Fibroblast of lung (primary cell): ENCODE measurements at places on chromosomes 12 and 14. TPM values are rescaled to one million over a fixed set of nuclear protein-coding genes. Genes with fewer than 3 reads are reported as not detected.
A peak's percentile ranks its signal among the peaks of the same experiment; 100 is the strongest.

Gene KERA
- total RNA-seq, result not detected in 2 replicates

Gene NANOG
- not detected in 2 replicates for total RNA-seq

Gene KRT77
- total RNA-seq, result not detected in 2 replicates

Gene UNC79
- total RNA-seq, result 0.17 and 0.26 TPM in 2 replicates

Gene GUCY2C
- not detected in 2 replicates for total RNA-seq

Gene KRT83
- total RNA-seq, result not detected in 2 replicates

Gene AKAP6
- 1.0 and 10.9 TPM in 2 replicates for total RNA-seq

Gene KRT3
- total RNA-seq, result not detected in 2 replicates

Gene CERS5
- total RNA-seq, result 36.7 and 51.0 TPM in 2 replicates

Gene SERPINA5
- total RNA-seq, result not detected in 2 replicates

Gene SERPINA10
- not detected in 2 replicates for total RNA-seq

Gene COCH
- total RNA-seq, result 0.33 and 0.51 TPM in 2 replicates

Gene DEGS2
- under 0.01 and 0.26 TPM in 2 replicates for total RNA-seq

GRCh38 chr14:62029569-62029924, 267.3 kb downstream of the SNAPC1 start:
- DNase-seq, result no peak

GRCh38 chr12:7935590-7936581, at the start of gene SLC2A3:
Gene SLC2A3 (minus strand): TSS chr12:7936187. CDS start chr12:7936034, 153 bp downstream.
- DNase-seq, result peak; percentile 96

GRCh38 chr12:85283560-85283959, 3.5 kb downstream of the ALX1 start:
- no peak for DNase-seq

DNA sequence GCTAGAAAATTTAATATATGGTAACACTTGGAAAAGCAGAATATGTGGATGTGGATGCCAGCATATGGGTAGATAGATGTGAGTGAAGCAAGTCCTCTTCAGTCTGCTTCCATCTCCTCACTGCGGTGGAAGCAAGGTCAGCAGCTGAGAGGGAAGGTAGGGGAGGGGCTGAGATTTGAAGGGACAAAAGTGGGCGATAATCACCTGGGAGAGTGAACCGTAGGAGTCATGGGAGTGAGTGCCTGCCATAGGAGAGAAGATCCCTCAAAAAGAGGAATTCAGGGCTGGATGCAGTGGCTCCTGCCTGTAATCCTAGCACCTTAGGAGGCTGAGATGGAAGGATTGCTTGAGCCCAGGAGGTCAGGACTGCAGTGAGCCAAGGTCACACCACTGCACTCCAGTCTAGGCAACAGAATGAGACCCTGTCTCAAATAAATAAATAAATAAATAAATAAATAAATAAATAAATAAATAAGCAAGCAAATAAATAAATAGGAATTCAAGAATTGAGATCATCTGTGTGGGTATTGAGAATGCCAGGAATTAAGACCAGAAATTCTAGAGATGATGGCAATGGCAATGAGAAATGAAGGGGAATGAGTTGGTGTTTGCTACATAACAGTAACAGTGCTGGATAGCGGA, 123.4 kb downstream of the BICD1 start:
- DNase-seq, result no peak

DNA sequence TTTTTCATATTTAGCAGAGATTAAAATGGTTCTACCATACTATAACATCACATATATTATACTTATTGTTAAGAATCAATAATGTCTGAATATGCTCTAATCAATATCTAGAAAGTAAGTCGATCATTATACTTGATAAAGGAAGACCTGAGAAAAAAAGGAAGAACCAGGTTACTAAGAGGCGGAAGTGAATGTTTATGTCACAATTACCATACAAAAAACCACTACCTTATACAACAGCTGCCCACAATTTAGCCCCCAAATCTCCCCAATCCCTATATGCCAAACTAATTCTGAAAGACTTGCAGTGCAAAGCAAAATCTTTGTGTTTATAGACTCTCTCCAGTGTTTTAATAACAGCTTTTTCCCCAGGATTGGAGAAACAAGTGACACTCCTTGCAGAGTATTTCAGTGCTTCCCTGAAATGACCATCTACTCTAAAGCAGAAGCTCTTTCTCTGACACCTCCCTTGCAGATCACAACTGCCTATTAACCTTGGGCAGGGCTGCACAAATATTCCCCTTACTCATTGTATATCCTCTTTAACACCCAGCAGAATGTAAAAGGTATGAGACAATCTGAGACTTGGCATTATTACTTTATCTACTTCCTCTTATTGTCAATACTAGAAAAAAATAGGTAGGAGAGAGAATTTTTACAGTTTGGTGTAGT, 12.7 kb upstream of the SLC2A3 start:
- DNase-seq, result no peak

GRCh38 chr12:46050805-46051204, 60.4 kb upstream of the SCAF11 start:
- no peak for DNase-seq

- peak; percentile 66 for DNase-seq
These were observed 170.6 kb downstream of the OTOGL start for GRCh38 chr12:80269803-80270552.

DNA sequence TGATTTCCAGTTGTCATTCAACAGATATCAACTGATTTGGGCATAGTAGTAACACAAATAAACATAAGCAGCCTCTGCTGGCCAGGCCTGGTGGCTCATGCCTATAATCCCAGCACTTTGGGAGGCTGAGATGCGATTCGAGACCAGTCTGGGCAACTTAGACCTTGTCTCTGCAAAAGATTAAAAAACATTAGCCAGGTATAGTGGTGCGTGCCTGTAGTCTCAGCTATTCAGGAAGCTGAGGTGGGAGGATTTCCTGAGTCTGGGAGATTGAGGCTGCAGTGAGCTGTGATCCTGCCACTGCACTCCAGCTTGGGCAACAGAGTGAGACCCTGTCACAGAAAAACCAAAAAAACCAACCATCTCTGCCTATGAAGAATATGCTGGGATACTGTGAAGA, 7.1 kb downstream of the METAP2 start:
- DNase-seq, result no peak

GRCh38 chr14:61474015-61474414, 152.6 kb downstream of the PRKCH start:
- DNase-seq, result no peak

DNA sequence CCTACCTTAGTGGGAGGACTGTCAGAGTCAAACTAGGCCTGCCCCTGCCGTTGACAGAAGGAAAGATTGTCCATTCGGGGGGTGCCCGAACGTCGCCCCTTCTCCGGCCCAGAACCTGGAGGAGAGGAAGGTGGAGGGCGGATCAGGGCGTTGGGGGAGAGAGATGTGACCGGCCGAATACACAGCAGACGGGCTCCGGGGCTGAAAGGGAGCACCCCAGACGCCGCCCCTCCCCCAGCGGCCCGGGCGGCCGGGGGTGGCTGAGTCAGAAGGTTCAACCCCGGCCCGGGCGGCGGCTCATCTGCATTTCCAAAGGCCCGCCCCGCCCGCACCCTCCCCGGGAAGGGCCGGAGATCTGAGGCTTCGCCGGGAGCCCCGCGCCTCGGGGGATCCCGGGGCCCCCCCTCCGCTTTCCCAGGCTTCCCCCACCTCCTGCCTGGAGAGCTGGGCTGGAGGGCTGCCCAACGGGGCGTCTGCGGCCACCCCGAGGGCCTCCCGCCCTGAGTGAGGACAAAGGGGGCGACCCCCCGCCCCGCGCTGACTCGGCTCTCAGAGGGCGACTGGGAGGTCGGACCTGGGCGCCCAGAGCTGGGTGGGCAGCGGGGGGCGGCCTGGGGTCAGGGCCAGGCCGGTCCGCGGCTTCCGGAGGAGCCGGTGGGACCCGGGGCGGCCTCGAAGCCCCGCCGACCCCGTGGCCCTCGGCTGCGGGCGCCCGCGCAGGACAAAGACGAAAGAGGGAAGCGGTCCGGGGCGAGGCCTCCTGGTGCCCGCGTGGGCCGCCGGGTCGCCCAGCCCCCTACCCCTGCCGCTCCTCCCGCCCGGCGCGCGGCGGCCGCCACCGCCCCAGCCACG, 3.7 kb upstream of the SETD1B start:
- DNase-seq, result peak; percentile 93

GRCh38 chr12:124002654-124003053, 29.6 kb downstream of the ZNF664 start:
- no peak for DNase-seq

DNA sequence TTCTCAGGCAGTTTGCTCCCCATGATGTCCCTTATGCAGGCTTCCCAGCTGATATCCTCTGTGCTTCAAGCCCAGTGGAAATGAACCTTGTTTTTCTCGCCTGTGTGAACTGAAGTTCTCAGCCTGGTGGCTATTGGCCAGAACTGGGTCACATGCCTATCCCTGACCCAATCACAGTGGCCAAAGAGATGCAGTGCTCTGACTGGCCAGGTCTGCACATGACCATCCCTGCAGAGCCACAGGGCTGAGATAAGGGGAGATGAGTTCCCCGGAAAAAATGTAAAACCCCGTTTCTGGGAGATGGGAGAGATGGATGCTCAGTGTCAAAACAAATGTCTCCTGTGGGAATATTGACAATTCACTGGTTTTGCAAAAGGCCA, 34.7 kb upstream of the FZD10 start:
- DNase-seq, result no peak

GRCh38 chr14:77151918-77152588, 10.5 kb upstream of the ZDHHC22 start:
- peak; percentile 22 for DNase-seq

GRCh38 chr14:76352639-76353281, 23.2 kb upstream of the ESRRB start:
- peak; percentile 39 for DNase-seq

DNA sequence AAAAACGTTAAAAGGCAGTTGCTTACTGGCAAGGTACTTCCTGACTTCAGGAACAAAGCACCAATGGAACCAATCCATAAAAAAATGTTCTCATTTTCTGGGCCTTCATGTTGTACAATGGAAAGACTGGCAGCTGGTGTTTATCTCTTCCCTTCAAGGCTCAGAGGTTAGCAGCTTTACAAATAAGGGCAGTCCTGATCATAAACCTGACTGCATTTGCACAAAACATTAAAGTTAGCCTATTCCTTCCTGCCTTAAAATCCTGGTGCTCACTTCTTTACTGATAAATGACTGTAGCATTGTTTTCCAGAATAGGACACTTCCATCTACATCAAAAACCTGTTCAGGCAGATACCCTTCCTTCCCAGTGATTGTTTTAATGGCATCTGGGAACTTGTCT, 19.2 kb downstream of the IL26 start:
- DNase-seq, result no peak

DNA sequence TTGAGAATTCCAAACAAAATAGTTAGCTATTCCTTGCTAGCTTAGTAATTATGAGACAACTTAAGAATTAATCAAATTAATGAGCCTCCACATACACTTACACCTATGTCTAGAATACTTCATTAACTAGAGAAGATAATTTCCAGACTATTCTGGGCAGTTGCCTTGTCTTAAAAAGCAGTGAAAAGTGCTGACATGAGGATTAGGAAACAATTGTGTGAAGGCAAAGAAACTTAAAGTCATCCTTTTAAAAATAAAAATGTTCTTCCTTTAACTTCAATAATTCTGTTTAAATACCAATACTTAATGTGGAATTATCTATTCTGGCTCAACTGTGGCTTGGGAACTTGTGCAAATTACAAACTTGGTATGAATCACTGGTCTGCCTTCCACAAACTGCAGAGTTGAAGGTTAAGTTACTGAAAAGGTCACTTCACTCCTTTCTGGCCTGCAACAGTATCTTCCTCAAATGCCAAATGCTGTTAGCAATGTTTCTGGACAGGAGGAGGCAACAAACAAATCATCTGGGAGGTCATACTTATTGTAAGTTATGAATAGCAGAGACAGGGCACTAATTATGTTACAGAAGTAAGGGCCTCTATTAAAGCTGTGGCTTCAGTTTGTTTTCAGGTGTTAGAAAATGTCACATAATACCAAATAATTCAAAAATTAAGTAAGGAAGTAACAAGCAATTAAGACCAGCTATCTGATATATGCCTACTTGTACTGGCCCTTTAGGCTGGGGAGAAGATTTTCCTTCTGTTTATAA, 19.2 kb downstream of the PPTC7 start:
- peak; percentile 53 for DNase-seq

GRCh38 chr12:68919581-68920239, 13.3 kb downstream of the CPM start:
- no peak for DNase-seq

DNA sequence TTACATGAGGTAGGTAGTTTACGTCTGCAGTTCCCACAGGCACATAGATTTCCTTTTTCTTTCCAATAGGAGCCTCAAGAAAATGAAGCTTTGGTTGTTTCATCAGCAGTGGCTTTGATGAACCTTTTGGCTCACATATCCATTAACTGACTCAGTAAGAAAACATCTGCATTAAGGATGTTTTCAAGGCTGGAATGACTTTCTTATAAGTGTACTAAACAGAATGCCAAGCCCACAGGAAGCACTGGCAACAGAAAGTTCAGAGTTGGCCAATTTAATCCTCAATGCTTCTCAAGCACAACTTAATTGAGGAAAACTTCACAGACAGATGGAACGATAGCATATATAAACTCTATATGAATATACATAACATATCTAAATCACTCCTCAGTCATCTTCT, 63.5 kb downstream of the ST8SIA1 start:
- peak; percentile 95 for DNase-seq

DNA sequence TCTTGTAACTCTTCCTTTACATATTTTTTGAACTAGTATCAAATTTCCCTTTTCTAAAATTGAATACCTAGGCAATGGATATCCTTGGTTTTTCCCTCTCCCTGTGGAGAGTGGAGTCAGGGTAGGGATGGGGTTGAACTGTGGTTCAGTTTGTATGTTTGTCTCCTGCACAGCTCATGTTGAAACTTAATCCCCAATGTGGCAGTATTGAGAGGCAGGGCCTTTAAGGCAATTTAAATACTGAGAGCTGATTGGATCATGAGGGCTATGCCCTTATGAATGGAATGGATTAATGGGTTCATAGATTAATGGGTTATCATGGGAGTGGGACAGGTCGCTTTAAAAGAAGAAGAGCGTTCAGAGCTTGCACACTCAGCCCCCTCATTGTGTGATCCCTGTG, 127.2 kb upstream of the RGS6 start:
- DNase-seq, result no peak

DNA sequence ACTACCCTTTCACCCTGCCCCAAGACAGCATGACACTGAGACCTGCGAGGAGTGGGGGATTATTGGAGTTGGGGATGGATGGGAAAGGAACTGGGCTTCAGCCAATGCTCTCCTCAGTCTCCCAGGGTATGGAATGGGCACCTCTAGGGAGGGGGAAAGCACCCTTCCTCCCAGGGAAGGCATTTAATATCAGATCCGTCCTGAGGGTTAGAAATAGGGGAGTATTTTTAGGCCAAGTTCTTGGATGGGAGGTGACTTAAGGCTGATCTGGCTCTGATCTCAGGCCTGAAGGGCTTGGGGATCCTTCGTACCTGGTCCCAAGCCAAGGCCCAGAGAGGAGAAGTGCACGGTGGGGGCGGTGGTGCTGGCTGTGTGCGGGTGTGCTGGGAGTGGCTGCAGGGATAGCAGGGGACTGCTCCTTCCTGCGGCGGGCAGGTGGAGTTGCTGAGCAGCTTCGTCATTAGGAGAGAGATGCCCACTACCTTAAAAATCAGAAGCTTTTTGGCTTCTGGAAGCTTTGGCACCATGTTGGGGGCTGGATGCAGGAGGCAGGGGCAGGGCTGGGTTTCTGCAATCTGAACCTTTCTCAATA, 7.0 kb upstream of the CEBPE start:
- no peak for DNase-seq
